Left colon (tissue), 2 donors: ENCODE measurements at places on chromosomes 7 and 10.

GRCh38 chr10:129057856-129058663 is 409.0 kb upstream of the MGMT start:
- peak; percentile 60 for DNase-seq

DNA sequence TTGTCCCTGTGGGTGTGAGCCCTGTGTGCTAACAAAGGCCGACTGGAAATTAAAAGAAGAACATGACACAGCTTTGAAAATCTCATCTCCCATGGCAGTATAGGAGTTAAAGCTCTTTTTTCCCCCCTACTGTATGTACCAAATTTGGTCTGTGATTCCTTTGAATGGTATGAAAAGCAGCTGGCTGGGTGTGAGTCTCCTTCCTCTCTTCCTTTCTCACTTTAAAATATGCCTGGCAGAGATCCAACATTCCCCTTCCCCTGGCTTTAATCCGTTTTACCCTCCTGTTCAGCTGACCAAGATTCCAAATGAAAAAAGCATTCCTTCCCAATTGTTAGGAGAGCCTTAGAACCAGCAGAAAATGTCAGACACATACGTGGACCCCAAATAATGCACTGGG is 225.0 kb upstream of the CELF2 start:
- DNase-seq = no peak

DNA sequence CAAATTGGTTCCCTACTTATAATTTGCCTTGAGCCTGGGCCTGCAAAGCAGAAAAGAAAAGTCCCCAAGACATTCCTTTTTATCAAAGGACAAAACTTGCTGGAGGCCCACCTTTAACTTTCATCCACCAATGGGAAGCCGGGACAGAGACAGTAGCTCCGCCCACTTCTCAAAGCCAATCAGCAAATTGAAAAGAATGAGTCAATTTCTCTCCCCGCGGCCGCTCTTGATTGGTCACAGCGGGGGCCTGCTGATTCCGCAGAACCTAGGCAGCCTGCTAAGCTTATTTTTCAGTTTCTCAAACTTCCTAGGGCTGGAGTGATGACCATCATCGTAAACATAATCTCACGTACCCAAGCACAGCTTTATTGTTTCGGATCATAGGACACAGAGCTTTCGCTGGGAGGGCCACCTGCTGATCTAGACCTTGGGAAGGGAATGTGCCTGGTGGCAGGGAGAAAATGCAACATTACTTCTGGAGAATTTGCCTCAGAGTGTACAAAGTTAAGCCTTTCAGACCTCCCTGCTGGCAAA is at the start of gene SLC13A4:
Gene SLC13A4 (minus strand): TSS at position 51 of the 534 bp plus-strand sequence. CDS start 690 bp downstream, outside the sequence.
- DNase-seq = no peak

- DNase-seq = no peak
Observed at GRCh38 chr7:131111081-131111576, 216.5 kb upstream of the MKLN1 start.

DNA sequence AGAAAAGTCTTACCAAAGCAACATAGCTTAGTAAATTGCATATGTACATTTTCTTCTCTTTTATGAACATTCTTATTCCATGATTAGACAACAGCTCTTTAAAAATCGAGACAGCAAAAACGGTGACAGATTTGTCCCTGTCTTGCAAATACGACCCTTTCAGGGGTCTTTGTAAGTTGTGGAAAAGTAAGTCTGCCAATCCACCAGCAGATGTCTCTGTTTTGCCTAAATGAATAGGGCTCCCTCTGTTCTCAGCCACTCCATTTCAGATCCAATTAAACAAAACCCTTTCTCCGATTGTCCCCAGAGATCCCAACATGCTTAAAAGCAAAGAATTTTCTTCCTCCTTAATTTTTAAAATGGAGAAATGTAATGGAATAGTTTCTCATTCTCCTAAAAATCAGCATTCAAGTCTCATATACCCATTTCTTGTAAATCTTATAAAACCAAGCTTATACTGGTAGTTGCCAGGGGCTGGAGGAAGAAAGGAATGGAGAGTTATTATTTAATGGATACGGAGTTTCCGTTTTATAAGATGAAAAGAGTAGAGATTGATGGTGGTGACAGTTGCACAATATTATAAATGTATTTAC is 61.0 kb upstream of the NFE2L3 start:
- no peak for DNase-seq

GRCh38 chr7:40680657-40681056 is 545.9 kb downstream of the SUGCT start:
- DNase-seq = no peak

DNA sequence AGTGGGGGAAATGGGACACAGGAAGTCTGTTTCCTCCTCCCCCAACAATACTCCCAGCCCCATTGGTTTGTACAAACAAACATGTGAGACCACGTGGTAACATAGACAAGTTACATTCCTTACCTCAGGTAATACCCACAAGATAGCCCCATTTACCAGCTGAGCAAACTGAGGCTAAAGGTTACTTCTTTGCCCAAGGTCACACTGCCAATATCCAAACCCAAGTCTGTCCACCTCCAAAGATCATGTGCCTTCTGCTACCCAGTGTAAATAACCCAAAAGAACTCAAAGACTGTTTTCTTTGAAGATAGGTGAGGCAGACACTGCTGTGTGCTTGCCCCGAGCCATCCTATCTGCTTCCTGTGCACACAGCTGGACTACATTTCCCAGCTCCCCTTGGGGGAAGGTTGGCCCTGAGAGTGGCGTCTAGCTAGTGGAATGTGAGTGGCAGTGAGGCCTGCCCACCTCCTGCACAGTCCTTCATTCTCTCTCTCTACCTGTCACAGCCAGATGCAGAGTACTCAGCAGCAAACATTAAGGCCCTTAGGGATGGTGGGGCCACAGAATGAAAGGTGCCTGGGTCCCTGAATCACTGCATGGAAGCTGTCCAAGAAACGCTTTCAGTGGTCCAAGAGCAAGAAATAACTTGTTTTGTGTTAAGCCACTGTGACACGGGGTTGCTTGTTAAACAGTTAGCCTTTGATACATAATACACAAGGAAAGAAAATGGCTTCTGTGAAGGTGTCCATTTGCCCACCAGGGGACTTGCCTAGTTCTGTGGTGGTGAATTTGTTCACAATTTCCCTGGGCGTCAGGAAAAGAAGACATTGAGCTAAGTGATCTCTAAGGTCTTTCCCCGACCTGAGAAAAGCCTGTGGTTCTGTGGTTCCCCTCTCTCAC is 257.7 kb upstream of the NFE2L3 start:
- DNase-seq = peak; percentile 38

DNA sequence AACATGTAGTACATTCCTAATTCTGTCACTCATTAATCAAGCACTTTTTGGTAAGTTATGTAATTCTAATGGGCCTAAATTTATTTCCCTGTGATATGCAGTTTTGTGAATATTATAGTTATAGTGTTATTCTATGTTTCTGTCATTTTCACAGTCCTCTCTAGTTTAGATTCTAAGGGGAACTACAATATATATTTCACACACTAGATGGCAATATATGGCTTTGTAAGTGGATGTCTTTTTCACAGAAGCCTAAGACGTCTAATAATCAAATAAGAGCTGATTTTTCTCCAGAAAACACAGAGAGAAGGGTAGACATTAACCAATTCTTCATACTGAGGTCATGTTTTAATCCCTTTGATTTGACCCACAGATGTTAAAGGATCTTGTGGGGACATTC is 18.0 kb downstream of the RNLS start:
- no peak for DNase-seq

- DNase-seq = no peak
Observed at GRCh38 chr10:100306861-100307260, 20.4 kb upstream of the BLOC1S2 start.

- DNase-seq = no peak
Observed at GRCh38 chr10:125159486-125159931, 854 bp downstream of the CTBP2 start.

DNA sequence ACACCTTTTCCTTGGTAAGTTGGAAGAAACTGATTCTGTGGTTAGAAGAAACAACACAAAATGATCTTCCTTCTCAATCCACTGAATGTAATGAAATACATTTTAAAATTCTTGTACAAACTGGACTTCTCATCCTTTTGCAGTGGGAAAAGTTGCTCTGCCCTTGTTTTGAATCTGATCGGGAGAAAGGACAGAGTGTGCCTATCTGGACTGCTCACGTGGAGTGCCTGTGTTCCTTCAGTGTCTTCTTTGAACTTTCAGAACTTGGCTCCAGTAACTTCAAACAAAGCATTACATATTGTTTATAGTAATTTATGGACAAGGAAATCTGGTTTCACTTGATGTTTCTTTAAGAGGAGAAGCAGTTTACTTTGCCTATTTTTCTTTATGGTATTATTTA is 17.1 kb downstream of the SLC26A3 start:
- peak; percentile 45 for DNase-seq

DNA sequence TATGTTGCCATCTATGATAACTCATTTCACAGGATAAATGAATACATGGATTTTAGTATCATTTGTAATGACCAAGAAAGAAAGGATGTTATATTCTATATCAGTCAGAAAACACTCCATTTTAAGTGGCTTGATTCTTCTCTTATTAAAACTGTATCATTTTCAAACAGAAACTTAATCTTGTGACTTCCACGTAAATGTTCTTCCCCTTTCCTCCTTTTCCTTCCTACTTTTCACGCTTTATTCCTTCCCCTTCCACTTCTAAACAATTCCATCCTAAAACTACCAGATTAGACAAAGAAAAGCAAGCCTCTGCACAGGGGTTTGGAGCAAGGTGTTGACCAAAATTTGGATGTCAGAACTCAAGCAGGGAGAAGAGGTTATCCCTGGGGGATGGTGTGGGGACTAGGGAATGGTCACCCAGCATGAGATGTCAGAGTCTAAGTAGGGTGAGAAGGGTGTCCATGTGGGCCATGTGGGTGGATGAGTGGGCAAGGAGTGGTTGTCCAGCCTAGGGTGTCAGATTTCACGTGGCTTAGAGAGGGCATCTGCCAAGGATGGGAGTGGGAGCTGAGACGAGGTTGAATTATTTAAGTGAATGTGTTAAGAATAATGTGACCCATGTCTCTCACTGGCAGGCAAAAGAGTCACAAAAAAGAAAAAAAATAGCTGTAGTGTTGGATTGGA is 5.0 kb upstream of the GSAP start:
- DNase-seq = no peak

DNA sequence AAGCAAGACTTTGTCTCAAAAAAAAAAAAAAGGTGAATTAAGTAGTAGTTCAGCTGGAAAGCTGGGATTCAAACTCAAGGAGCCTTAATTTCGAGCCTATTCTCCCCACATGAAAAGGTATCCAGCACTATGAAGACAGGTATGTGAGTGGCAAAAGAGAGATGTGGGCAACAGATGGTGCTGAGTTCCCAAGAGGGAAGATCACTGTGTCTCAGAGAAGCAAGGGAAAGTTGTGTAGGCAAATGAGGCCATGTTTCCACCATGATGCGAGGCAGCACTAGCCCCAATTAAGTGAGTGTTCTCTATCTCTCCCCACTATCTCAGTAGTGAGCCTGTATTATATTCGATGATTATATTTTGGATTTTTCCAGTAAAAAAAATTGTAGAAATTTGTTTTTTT is 19.8 kb upstream of the ST7 start:
- no peak for DNase-seq

DNA sequence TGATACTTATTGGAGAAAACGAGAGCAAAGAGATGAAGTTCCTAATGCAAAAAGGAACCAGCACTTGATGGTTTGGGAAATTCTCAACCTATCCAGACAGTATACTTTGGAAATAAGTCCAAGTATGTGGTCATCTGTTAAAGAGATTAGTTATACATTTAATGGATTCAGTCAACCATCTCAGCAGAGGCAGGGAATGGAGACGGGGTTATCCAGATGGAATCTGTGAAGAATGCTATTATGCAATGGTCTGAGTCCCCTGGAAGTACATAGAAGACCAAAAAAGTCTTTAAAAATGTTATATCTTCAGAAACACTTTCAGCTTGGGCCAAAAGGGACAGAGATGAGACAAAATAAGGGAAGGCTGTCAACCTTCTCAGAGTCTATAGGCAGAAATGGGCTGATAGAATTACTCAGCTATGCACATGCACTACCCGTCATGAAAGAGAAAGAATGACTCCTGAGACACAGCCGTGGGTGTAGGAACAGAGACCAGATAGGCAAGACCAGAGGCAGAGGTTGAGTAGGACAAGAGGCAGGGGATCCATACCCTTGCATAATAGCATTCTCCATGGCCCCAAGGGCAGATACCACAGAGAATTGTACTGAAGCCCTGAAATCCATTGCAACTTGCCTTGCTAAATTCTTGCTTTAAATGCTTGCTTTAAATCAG is 738.8 kb upstream of the POT1 start:
- no peak for DNase-seq

DNA sequence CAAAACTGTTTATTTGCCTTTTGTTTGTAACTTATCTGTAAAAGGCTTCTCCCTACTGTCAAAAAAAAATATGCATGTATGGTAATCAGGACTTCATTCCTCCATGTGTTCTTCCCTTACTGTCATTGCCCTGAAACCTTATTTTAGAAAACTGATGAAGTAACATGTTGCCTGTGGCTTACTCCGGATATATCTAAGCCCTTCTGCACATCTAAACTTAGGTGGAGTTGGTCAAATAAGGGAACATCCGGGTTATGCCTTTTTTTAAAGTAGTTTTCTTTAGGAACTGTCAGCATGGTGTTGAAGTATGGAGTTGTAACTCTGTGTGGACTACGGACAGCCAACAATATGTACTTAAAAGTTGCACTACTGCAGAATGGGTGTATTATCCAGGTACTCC is 6.2 kb downstream of the SAR1A start:
- no peak for DNase-seq

- DNase-seq = peak; percentile 89
Observed at GRCh38 chr10:93554760-93555432, 11.6 kb upstream of the FFAR4 start.

GRCh38 chr10:44673245-44673983 is 237.7 kb upstream of the TMEM72 start:
- peak; percentile 71 for DNase-seq

DNA sequence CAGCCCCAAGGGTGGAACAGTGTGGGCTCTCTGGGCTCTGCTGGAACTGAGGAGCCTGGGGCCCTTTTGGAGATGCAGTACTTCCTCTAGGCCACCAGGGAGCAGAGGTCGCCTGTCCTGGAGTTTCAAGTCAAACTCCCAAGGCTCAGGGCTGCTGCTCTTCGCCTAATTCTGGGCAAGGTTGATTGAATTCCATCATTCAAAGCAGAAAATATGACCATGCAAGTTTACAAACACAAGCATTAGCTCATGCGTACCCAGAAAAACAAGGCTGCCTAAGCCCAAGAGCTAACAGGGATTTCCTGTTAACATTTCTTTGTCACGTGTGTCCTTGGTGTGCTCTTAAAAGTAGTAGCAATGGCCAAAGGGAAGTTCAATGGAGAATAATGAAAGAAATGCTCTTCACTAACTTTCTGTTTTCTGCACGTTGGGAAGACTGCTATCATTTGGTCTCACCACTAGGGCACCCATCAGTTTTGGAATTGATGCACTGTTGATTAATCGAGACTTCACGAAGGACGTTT is 20.1 kb downstream of the LDB3 start:
- DNase-seq = no peak

GRCh38 chr10:56632537-56632936 is 271.5 kb upstream of the ZWINT start:
- DNase-seq = no peak

GRCh38 chr10:128103229-128103714 is 23.0 kb downstream of the MKI67 start:
- no peak for DNase-seq

GRCh38 chr7:90239050-90239449 is 5.9 kb upstream of the CFAP69 start:
- no peak for DNase-seq
